Progenitor cell of endocrine pancreas (in vitro differentiated cells): ENCODE measurements at places on chromosomes 11 and 22.

- no peak for DNase-seq
These were observed 303.4 kb upstream of the SYN3 start for GRCh38 chr22:33361581-33361980.

DNA sequence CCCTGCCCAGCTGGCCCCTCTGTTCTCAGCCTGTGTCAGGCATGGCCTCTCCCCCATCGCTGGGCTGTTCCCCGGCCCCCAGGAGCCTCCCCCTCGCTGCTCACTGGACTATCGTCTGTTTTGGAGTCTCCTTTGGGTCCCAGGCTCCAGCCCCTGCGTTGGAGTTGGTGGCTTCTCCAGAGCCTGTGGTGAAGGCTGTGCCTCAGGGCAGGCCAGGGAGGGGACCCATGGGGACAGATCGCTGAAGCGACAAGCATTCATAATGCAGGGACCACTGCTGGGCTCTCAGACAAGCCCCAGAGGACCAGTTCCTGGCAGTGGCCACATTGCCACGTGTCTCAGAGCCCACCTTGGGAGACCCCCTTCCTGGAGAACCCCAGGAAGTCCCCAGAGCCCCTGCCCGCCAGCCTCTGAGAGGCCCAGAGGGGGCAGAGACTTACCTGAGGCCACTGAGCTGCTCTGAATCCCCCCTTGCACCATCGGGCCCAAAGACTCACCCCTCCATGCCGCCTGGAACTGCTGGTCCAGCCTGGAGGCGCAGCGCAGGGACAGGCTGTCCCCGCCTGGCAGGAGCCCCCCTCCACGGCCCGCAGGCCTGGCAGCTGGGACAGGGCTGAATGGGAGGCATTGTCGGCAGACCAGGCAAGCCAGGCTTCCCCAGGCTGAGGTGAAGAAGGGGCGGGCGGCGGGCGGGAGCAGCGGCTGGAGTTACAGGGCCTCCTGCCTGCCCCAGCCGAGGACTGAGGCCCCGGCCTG, at the start of gene CHADL:
TSS of gene CHADL (minus strand) at position 555 of the 756 bp plus-strand sequence. CDS start at position 505, 50 bp downstream.
- no peak for DNase-seq

DNA sequence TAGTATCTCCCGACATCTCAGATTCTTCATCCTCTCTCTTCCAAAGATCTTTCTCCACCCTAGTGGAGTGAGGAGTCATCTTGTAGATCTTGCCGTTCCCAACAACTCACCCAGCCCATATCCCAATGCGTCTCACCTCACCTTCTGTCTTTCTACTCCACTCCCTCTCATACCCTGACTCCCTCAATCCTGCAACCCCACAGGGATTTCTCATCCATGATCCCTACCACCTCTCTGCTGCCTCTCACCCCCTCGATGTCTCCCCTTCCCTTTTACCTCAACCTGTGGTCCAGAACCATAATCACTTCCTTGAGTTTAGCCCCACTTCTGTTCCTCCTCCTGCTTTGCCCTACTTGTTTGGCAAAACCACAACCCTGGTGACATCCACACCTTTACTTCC, 41.7 kb downstream of the OTOG start:
- DNase-seq = no peak

DNA sequence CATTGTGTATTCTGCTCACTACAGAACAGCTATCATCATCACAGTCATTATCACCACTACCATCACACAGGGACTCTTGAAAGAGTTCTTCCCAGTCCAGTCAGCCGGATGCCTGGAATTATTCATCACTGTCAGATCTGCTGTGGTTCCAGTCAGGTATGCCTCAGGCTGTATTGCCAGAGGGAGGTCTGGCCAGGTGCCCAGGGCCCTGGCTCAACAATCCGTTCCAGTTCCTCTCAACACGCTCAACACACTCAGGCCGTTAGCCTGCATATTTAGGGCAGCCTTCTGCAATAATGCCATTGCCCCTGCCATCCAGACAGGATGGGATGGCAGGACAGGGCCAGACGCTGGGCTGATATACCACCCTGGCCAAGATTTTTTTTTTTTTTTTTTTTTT, 28.6 kb upstream of the RASL10A start:
- no peak for DNase-seq

- DNase-seq = no peak
These were observed 10.3 kb upstream of the RNF141 start for GRCh38 chr11:10551290-10551592.

DNA sequence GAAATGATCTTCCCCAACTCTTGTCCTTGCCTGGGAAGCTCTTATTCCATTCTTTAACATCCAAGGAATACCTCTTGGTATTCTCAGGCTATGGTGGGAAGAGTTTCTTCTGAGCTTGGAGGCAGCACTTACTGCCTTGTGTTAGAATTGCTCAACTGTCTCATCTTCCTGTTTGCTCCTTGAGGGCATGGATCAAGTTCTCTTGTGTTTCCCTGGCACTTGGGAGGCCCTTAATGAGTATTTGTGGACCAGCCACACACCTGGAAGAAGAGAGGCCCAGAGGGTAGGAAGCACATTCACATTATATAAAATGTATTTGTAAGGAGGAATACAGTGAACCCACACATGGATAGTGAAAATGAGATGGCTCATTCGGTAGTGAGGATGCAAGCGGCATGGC, 3.4 kb upstream of the SORL1-AS1 start:
- DNase-seq = no peak

- DNase-seq = no peak
These were observed 13.8 kb upstream of the PIM3 start for GRCh38 chr22:49946612-49947295.

GRCh38 chr22:25900880-25901279, 158.9 kb downstream of the MYO18B start:
- no peak for DNase-seq

DNA sequence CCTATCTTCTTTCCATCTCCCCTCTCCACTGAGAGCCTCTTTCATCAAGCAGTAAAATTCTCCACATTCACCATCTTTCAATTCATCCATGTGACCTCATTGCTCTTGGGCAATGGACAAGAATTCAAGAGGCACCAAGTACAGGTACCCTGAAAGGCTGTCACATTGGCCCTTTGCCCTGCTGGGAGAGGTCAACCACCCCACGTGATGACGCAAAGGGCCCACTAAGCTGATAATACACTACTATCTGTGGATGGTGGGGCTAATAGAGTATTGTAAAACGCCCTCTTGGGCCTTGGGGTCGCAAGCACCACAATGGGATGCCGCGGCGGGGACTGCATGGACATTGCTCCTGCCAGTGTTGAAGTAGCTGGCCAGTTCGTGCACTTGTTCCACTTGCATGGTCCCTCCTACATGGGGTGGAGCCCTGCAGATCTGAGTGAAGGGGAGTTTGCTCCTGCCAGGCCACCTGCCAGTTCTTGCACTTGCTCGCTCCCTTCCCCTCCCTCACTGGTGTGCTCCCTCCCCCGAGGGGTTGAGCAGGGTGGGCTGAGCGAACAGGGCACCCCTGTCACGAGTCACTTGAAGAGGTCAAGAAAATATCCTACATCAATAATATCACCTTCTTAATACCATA, 1578.8 kb upstream of the RAG2 start:
- no peak for DNase-seq

GRCh38 chr11:45042560-45042959, 91.9 kb upstream of the TP53I11 start:
- no peak for DNase-seq

GRCh38 chr11:115051938-115052590, 373.7 kb downstream of the NXPE2 start:
- DNase-seq = no peak

GRCh38 chr22:38655519-38656255, 505 bp downstream of the FAM227A start:
- DNase-seq = no peak

DNA sequence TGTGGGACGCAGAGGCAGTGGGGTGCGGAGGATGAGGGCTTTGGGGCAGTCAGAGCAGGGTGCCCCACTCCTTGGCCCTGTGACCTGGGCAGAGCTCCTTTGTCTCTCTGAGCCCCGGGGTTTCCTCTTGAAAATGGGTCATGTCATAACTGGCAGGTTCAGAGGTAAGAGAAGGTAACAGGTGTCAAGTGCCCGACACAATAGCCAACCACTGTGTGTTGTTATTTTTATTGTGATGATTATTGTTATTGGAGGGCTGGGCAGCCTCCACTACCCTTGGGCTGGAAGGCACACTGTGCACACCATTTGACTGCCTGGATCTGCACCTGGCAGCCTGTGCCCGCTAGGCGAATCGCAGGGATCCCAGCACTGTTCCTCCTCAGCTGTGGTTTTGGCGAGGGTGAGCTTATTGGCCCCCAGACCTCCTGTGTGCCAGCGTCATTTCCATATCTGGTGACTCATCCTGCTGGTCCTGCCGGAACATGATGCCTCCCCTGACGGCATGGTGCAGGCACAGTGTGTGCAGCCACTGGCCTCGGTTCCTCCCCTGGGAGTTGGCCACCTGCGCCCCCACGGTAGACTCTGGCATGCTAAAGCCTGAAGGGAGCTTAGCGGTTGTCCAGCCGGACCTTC, 15.4 kb upstream of the SOX10 start:
- DNase-seq = no peak

DNA sequence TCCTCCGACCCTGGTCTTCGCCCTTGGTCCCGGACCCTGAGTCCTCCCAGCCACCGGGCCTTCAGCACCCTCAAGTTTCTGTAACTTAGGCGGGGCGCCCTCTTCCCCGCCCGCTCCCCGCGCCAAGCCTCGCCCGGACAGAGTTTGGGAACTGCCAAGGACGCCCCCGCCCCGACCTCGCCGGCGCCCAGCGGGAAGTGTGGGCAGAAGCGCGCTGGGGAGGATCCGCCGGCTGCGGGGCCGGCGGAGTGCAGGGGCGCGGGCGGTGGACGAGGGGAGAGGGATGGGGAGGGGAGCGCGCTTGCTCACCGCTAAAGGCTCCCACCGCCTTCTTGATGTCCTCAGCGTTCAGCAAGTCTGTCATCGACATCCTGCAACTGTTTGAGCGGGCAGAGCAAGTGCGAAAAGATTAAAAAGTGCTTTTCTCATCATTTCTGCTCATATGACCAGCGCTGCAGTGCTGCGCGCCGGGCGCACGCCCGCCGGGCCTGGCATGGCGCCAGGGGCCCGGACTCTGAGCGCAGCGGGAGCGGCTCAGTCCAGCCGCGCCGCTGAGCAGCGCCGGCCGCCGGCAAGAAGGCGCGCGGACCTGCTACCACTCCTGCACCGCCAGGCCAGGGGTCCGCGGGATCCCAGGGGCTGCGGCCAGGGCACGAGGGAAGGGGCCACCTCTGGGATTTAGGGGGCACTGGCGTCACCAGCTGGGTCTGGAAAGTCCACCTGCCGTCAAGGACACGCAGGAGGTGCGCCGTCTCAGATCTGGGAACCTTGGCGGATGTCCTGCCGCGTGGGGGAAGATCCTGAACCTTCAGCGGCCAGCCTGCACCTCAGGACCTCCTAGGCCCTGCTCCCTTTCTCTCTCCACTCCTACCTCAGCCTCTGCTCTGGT, at the start of gene PVALB:
TSS of gene PVALB (minus strand) at position 400 of the 889 bp plus-strand sequence. CDS start at position 370, 30 bp downstream.
- DNase-seq = no peak

DNA sequence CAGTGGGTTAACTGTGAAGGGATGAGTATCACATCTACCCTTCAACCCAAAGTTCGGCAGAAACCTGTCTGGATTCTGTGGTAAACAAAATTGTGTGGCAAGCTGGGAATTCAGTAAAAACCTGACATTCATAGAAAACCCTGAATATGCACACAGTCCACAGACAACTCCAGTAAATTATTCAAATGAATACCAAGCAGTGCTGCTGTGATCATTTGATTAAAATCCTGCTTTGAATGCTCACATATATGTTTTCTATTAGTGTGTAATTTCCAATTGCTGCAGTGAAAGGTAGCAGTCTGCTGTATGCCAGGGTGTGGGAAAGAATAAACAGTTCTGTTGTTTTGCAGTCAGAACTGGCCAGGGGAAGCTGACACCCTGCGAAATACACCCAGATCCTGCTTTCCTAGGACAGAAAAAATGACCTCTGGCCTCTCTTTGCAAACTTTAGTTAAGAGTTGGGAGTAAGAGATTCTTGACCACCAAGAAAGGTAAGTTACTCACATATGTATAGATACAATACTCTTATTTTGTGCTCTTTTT, 217.8 kb downstream of the FAM76B start:
- no peak for DNase-seq

- DNase-seq = no peak
These were observed 3.1 kb downstream of the CYB5R3 start for GRCh38 chr22:42645938-42646568.

GRCh38 chr22:30867746-30868662, 100.6 kb downstream of the MORC2 start:
- no peak for DNase-seq

GRCh38 chr11:12359761-12360160, 17.6 kb upstream of the PARVA start:
- no peak for DNase-seq

DNA sequence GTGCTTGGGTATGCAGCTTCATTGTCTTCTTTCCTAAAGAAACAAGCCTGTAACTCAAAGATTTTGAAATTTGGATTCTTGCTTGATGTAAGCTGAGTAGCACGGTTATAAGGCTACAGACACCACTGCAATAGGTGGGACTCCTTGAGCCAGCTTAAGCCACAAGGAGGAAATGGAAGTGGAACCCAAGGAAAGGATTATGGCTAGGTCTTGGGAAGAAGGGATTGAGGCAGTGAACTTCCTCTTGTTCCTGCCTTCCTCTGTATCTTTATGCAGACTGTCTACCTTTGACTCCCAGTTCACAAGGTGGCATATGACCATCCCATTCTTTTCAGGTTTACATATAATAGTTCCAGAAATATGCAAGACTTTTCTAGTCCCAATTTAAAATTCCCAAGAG, 72.3 kb downstream of the BDNF start:
- no peak for DNase-seq

- no peak for DNase-seq
These were observed 16.6 kb downstream of the POLA2 start for GRCh38 chr11:65278356-65278755.

GRCh38 chr11:114279792-114280546, 16.2 kb upstream of the NNMT start:
- no peak for DNase-seq

DNA sequence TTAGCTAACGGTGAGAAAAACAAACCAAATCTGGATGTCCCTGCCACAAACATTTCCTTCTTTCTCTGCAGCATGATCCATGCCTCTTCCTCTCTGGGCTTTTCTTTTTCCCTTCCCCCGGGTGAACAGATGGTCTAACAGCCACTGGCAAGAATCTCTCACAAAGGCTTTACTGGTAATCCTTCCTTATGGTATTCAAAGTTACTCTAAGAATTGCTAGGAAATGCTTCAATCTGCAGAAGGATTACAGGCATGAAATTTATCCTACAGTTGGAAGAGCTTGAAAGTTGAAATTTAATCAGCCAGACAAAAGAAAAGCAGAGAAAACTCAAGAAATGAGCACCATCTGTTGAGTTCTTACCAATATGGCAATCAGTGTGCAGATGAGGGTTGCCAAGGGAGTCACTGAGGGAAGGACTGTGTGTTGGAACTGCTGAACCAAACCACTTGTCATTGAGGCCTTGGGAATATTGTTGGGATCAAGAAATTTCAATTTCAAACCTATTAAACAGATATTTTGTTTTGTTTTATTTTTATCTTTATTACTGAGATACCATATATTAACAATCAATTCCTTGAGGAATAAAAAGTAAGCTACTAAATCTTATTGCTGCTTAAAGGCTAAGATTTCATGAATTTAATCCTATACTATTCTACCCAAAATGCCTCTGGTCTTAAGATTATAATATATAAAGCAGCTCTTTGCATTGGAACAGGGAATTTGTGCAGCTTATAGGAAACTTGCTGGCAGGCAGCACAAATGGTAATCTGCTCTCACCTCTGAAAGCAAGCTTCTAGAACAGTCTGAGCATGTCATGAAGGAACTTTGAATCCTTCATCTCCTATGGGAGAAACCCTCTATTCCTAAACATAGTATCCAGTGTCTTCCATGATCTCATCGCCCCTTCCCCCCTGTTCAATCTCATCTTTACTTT, 29.7 kb upstream of the NDUFC2 start:
- no peak for DNase-seq
